ENCODE measurements at places on chromosomes 5 and 9.

GRCh38 chr5:95241-95980 is 3.4 kb downstream of the PLEKHG4B start:
- H3K27ac ChIP-seq: peak overlapping the region; percentile 89
- H3K4me3 ChIP-seq: peak overlapping the region; percentile 45
- no peak for DNase-seq
- peaks cover 17% of the 10 kb centered on the region for H3K36me3 ChIP-seq

DNA sequence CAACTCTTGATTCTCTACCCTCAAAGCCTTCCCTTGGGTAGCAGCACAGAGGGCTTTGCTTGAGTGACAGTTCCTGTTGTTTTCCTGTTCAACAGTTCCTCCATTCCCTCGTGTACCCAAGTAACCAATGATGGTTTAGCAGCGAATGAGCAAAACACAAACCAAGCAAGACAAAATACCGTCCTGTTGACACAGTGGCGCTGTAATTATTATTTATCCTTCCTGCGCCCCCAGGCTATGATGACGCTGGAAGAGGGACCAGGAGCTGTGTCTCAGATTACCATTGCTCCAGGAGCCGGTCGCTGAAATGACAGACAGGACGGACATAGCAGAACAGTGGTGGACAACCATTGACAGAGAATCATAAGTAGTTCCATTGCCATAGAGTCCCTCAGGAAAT is 154.8 kb downstream of the GADD45G start:
- peak overlapping the region; percentile 51 for H3K27ac ChIP-seq
- no peak for DNase-seq
- H3K27me3 ChIP-seq: peaks cover 4% of the 10 kb centered on the region
- H3K4me1 ChIP-seq: peaks cover 8% of the 10 kb centered on the region
- H3K4me3 ChIP-seq: no peak overlapping the region

DNA sequence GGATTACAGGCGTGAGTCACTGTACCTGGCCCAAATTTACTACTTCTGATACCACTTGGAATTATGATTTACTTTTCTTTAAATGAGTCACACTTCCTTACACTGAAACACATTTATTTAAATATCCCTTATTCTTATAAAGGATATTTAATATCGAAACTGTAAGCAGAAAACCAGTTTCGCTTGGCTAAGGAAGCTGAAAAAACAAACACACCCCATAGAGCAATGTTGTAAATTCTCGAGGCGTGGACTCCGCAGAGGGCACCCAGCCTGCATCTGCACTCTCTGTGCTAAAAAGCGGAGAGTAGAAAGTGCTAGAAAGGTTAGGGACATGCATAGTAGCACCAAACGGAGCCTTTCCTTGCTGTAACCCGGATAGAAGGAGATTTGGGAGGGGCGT is 86.5 kb downstream of the HMCN2 start:
- H3K27me3 ChIP-seq: no peaks in the 10 kb centered on the region
- DNase-seq: no peak
- H3K36me3 ChIP-seq: no peaks in the 10 kb centered on the region
- no peak overlapping the region for H3K4me3 ChIP-seq

DNA sequence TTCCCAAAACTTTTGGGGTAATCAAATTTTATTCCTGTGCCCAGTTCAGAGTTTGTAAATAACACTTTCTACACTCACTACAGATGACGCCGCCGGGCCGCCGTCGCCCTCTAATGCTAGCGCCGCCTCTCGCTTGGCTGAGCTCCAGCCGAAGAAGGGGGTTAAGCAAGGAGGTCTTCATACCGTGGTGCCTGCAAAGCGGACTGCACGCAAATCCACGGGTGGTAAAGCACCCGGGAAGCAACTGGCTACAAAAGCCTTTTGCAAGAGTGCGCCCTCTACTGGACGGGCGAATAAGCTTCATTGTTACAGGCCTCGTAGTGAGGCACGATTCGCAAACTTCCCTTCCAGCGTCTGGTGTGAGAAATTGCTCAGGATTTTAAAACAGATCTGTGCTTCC is 280.4 kb downstream of the MEF2C start:
- H3K4me3 ChIP-seq: no peak overlapping the region
- no peaks in the 10 kb centered on the region for H3K36me3 ChIP-seq
- no peaks in the 10 kb centered on the region for H3K4me1 ChIP-seq
- no peak overlapping the region for H3K27ac ChIP-seq
- no peak for DNase-seq

DNA sequence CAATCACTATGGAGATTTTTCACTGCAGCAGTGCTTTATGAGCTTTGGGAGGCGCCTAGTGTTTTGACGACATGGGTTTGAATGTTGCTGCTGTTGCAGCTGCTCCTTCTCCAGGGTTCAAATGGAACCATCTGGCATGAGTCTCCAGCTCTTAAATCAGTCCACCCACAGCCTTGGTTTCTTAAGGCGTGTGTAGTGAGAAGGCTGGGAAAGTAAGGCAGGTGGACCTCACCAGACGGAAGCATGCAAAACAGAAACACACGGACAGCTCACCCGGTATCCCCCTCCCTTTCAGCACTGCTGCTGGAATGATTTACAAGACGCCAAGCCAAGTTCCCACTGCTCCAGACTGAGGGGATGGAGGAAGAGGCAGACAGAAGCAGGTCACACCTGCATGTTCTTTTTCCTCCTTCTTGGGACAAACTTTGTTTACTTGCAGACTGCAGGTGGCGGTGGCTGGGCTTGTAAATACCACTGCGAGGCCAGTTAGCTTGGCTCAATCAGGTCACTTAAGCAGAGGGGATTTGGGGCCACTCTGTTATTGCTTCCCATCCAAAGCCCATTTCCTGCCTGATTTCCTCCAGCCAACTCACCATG is 47.4 kb downstream of the ADAM19 start:
- no peak overlapping the region for H3K27ac ChIP-seq
- peaks cover 14% of the 10 kb centered on the region for H3K4me1 ChIP-seq
- H3K36me3 ChIP-seq: peaks cover 7% of the 10 kb centered on the region
- H3K4me3 ChIP-seq: no peak overlapping the region

GRCh38 chr9:4443439-4443838 is 46.8 kb upstream of the SLC1A1 start:
- H3K36me3 ChIP-seq: no peaks in the 10 kb centered on the region
- H3K27me3 ChIP-seq: peaks cover 5% of the 10 kb centered on the region
- no peak overlapping the region for H3K27ac ChIP-seq
- no peak for DNase-seq

- no peaks in the 10 kb centered on the region for H3K27me3 ChIP-seq
- peak overlapping the region; percentile 17 for H3K27ac ChIP-seq
- H3K4me3 ChIP-seq: no peak overlapping the region
- peaks cover 23% of the 10 kb centered on the region for H3K4me1 ChIP-seq
- no peak for DNase-seq
Measured at GRCh38 chr5:55438998-55439397, 95.8 kb downstream of the PLPP1 start.

- DNase-seq: no peak
- peak overlapping the region; percentile 68 for H3K27ac ChIP-seq
- H3K27me3 ChIP-seq: no peaks in the 10 kb centered on the region
- no peak overlapping the region for H3K4me3 ChIP-seq
- H3K4me1 ChIP-seq: peaks cover 11% of the 10 kb centered on the region
Measured at GRCh38 chr5:74850789-74851425, 15.3 kb downstream of the FAM169A start.

DNA sequence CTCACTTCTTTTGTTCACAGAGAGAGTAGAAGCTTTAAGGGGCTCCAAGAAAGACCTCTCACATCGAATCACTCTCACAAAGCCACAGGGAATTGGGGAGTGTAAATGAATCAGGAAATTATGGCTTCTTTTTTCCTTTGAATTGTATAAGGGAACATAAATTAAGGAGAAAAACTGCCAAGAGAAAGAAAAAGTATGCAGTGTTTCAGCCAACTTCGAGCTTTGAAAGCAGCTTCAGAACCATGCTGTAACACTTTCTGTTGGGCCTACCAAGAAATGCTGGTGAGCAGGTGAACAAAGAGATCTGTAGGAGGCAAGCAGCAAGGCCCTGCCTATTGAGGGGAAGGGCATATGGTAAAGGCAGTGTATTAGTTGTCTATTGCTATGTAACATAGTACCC is 33.4 kb upstream of the CTNNA1 start:
- no peak overlapping the region for H3K4me3 ChIP-seq
- H3K4me1 ChIP-seq: peaks cover 37% of the 10 kb centered on the region
- no peak for DNase-seq
- H3K36me3 ChIP-seq: no peaks in the 10 kb centered on the region
- peak overlapping the region; percentile 42 for H3K27ac ChIP-seq

DNA sequence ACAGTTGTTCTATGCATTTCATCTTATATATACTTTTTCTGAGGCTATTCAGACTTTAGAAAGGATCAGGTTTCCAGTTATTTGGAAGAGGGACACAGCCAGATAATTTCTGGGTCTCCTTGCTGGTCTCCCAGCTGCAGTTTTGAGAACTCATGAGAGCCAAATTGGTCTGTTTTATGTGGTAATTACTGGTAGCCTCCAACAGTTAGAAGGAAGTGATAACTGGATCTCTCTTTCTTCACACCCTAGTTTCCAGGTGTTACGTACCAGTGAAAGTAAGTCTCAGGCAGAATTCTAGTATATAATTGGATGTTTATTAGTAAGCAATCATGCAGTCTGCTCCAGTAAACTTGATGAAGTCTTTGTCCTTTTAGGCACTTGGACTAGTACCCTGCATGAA is 63.2 kb upstream of the RPS23 start:
- H3K4me1 ChIP-seq: peaks cover 10% of the 10 kb centered on the region
- no peaks in the 10 kb centered on the region for H3K36me3 ChIP-seq

DNA sequence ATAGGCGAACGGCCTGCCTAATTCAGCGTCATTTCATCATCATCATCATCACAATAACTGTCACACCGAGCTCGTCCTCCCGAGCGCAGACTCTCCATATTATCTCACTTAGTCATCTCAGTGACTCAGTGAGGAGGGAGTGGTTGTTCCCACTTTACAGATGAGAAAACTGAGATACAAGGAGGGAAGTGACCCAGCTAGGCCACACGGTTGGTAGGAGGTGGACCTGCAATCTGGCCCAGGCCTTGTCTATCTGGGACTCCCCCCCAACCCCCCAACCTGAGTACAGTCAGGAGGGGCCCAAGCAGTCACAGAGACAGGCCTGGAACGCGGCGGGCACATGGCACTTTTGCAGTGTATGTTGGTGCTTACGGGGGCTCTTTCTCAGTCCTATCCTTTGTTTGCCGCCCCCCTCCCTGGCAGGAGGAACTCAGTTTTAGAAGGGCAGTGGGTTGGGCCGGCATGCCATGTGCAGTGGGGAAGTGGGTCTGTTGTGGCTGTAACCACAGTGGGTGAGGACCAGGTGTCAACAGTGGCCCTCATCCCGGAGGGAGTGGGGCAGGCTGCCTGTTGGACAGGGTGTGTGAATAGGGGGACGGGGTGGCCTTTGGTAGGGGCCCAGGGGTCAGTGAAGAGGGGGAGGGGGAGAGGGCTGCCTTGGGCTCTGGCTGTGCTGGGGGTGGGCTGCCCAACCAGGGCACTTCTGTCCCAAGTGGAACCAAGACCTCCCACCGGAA is 1.7 kb upstream of the RXRA start:
- no peaks in the 10 kb centered on the region for H3K36me3 ChIP-seq
- no peaks in the 10 kb centered on the region for H3K27me3 ChIP-seq
- peak overlapping the region; percentile 80 for H3K4me3 ChIP-seq
- peaks cover 40% of the 10 kb centered on the region for H3K4me1 ChIP-seq
- peak overlapping the region; percentile 87 for H3K27ac ChIP-seq

- H3K4me3 ChIP-seq: no peak overlapping the region
- H3K27ac ChIP-seq: no peak overlapping the region
- no peak for DNase-seq
- peaks cover 26% of the 10 kb centered on the region for H3K27me3 ChIP-seq
- H3K4me1 ChIP-seq: no peaks in the 10 kb centered on the region
Measured at GRCh38 chr5:118447350-118447749, 541.0 kb downstream of the DTWD2 start.

DNA sequence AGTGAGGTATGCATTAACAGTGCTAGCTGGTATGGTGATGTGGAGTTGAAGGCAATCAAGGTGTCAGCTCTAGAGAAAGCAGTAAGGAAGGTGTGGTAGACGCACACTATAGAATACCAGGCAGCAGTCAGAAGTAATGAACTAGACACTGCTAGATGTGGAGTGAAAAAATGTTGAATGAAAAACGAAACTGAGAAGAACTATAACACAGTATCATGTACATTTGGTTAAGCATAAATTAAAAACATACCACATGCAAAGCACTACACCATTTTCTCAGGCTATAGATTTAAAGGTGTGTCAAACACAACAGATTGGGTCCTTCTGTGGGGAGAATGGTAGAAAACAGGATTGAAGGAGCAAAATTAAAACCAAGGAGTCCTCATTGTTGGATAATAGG is 15.4 kb downstream of the ZNF622 start:
- no peaks in the 10 kb centered on the region for H3K4me1 ChIP-seq
- no peak overlapping the region for H3K27ac ChIP-seq
- H3K36me3 ChIP-seq: peaks cover 26% of the 10 kb centered on the region
- H3K4me3 ChIP-seq: no peak overlapping the region
- H3K27me3 ChIP-seq: no peaks in the 10 kb centered on the region
- DNase-seq: no peak

DNA sequence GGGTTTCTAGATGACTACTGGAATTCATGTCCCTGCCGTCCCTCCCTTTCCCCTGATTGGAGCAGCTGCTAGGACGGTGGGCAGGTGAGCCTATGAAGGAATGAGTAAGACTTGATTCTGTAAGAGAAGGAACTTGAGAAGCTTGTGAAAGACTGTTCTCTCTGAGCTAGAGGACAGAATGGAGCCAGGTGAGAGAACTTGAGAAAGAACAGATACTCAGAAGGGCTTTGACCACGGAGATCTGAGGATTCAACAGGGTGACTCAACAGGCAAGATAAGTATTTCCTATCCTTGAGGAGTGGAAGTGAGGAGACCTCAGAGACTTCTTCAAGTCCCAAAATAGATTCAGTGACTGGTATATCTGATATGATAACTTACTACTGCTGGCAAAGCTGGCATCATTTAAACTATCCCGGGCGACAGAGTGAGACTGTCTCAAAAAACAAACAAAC is 41.9 kb downstream of the HSDL2 start:
- DNase-seq: no peak
- no peaks in the 10 kb centered on the region for H3K4me1 ChIP-seq
- H3K4me3 ChIP-seq: no peak overlapping the region
- H3K36me3 ChIP-seq: peaks cover 22% of the 10 kb centered on the region
- H3K27me3 ChIP-seq: no peaks in the 10 kb centered on the region
- no peak overlapping the region for H3K27ac ChIP-seq

GRCh38 chr9:87599901-87600610 is 102.4 kb downstream of the DAPK1 start:
- no peaks in the 10 kb centered on the region for H3K27me3 ChIP-seq
- H3K4me3 ChIP-seq: peak overlapping the region; percentile 3

DNA sequence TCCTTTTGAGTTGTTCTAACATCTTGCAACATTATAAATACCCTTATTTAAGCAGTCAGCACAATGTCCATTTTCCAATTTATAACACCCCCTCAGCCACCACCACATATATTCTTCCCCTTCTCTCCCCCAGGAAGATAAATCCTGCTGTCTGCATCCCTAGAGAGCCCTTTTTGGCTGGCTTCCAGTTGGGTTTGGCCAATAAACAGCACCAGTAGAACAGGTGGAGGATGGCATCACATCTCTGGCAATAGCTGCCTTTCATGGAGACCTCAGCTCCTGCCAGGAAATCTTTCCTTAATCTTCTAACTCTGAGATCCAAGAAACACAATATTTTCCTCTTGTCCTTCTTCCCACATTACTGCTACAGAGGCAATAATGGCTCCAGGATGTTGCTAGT is 53.7 kb downstream of the TRIM36 start:
- H3K27me3 ChIP-seq: peaks cover 11% of the 10 kb centered on the region
- H3K4me3 ChIP-seq: no peak overlapping the region
- DNase-seq: no peak
- H3K27ac ChIP-seq: no peak overlapping the region

Data from type B pancreatic cell (in vitro differentiated cells).